ENCODE measurements at places on chromosomes 2 and 18.

DNA sequence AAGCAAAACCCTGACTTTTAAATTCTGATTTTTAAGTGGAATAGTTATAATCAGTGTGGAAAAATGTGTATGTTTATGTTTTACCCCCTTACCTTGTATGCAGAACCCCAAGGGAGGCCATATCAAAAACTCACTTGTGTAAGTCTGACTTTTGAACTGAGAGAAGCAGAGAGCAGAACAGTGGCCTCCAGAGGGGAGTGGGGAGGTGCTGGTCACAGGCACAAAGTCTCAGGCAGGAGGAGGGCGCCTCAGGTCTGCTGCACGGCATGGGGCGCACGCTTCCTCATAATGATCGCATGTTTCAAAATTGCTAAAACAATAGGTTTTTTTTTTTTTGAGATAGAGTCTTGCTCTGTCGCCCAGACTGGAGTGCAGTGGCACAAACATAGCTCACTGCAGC, 127.8 kb downstream of the TPO start:
- no peak for DNase-seq

DNA sequence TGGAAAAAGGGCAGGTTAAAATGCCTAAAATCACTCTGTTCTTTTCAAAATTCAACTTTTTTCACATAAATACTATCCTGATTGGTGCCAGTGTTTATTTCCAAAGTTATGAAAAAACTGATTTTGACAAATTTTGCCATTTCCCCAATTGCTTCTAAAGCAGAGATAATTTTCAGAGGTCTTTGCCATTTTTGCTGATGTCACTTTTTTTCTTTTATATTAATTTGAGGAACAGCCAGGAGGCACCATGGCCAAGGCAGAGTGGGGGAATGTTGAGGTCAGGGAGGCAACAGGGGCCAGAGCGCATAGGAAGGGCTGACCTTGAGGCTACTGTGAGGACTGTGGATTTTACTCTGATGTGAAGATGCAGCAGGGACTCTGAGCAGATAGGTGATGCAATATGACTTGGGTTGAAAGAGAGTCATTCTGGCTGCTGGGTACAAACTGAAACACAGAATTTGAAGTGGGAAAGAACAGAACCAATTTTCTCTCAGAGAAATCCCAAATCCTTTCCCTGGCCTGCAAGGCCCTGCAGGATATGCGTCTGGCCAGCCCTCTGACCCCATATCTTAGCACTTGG, 75.1 kb upstream of the LDAH start:
- no peak for DNase-seq

- no peak for DNase-seq
Measured at GRCh38 chr2:144415386-144415785, 104.5 kb downstream of the ZEB2 start.

- DNase-seq, result no peak
Measured at GRCh38 chr2:165952741-165953211, 800 bp downstream of the TTC21B start.

DNA sequence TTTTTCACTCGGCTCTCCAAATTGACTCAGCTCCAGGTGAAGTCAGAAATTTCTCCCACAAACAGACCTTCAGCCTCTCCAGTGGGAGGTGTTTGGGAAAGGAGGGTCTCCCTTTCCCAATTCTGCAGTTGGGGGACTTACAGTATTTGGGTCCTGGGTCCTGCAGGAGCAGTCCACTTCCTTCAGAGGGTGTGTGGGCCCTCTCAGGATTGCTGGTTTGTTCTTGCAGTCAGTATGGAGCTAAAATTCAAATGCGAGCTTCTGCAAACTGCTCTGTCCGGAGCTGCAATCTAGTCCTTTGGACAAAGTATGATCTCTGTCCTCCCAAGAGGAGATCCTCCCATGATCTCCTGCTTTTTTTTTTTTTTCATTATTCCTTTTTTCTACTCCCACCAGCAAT, 87.9 kb upstream of the MSTN start:
- no peak for DNase-seq
